Left renal cortex interstitium (tissue), 4 donors: ENCODE measurements at places on chromosomes 2 and 18.

DNA sequence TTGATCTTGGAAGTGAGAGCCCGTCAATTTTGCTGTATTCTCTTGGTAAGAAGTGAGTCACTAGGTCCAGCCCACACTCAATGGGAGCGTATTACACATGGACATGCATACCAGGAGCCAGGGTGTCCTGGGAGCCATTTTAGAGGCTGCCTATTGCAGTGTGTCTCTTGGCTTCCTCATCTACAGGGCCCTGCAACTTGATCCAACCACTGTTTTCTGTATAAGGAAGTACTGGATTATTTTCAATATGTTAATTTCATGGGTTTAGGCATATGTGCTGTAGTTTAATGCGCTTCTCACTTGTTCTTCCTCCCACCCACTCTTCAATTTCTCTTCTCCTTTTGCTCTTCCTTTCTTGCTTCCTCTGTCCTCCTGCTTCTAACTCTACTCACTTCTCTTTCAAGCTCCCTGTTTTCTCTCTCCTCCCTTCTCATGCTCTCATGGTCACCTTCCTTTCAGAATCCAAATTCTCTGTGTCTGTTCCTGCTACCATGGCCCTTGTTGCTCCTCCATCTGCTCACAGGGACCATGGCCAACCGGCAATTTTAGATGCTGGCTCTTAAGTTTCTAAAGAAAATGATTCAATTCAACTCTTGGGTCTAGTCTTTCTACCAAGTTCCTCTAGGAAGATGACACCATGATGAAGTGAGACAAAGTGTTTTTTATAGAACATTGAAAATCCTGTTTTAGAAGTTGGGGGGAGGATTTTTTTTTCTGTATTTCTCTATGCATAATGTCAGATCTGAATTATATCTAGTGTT is 152.0 kb upstream of the ZEB2 start:
- DNase-seq: no peak

DNA sequence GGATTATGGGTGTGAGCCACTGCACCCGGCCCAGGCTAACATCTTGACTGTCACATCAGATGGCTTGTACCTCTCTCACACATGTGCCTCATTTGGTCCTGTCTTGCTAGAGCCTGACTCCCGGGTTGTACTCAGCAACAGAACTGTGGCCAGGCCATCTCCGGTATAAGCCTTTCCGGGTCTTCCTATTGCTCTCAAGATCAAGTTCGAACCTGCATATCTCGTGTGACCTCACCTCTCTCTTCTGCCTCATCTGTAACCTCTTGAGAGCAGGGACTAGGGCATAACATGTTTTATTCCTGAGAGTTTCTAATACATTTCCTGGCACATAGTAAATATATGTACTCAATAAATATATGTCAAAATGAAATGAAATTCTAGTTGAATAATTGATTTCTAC is 114.0 kb downstream of the ACAA2 start:
- no peak for DNase-seq

GRCh38 chr2:3107567-3107966 is 270.1 kb downstream of the EIPR1 start:
- DNase-seq: no peak

- DNase-seq: no peak
Measured at GRCh38 chr18:48794251-48794970, 156.4 kb downstream of the SMAD7 start.

- DNase-seq: no peak
Measured at GRCh38 chr18:12689256-12689850, 13.2 kb downstream of the CEP76 start.

DNA sequence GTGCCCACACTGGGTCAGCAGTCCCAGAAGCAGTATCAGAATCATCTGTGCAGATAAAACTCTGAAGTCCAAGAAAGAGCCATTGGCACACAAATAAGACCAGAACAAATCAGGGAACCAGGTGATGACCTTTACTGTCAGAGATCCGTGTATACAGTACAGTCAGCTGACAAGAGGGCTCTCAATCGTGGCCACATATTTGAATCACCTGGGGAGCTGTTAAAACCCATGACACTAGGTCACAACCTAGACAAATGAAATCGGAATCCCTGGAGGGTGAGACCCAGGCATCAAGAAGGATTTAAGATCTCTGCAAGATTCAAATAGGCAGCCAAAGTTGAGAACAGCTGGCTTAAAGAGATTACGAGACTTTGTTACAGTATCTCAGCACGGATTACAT is 807.1 kb downstream of the RNF144A start:
- no peak for DNase-seq

DNA sequence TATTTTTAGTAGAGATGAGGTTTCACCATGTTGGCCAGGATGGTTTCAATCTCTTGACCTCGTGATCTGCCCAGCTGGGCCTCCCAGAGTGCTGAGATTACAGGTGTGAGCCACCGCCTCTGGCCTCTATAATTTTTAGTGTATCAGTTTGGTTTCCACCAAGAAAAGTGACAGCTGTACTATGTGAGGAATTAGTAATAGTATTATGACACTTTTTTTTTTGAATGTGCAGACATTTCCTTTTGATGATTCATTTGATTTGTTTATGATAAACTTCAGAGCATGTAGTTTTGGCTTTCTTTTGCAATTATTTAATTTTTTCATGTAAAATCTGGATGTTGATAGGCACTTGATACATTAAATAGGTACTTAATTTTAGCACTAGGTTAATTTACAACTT is 61.5 kb downstream of the PTPN4 start:
- DNase-seq: no peak

DNA sequence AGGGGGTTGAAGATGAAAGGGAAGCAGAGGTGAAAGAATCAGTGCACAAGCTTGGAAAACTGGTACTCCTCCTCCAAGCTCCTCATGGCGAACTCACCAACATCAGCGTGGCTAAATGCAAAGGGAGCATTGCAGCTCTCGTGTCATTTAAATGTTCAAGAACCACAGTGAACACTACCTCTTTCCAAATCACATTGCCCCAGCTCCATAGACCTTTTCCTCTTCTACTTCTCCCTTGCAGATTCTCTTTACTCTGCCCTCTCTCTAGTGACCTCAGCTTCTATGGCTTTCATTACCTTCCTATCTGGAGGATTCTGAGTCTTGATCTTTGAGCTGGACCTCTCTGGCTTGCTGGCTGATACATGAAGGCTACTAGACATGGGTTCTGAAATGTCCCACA is 14.3 kb downstream of the EPB41L3 start:
- no peak for DNase-seq

- DNase-seq: no peak
Measured at GRCh38 chr2:60317844-60318243, 235.6 kb downstream of the BCL11A start.

GRCh38 chr2:35932276-35932963 is 423.2 kb upstream of the CRIM1 start:
- no peak for DNase-seq

GRCh38 chr2:210655229-210655975 is 99.0 kb downstream of the CPS1 start:
- DNase-seq: no peak

DNA sequence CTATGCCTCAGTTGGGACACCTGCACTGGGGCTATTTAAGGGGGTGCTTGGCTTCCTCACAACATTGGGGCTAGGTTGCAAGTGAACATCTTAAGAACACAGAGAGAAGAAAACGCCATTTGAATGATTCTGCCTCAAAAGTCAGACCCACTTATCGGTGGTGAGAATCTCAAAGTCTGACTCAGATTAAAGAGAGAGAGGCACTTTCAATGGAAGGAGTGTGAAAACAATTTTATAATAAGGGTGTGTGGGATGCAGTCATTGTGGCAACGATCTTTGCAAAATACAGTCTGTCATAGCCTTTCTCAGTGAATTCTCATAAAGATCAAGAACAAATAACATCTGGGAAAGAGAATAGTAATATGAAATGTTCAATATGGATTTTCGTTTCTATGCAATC is 41.8 kb downstream of the CCDC102B start:
- DNase-seq: no peak

- no peak for DNase-seq
Measured at GRCh38 chr2:40364151-40364874, 87.6 kb downstream of the SLC8A1 start.

- DNase-seq: no peak
Measured at GRCh38 chr2:240131941-240132650, 4.0 kb downstream of the COPS9 start.

- DNase-seq: no peak
Measured at GRCh38 chr2:8307606-8308180, 374.2 kb upstream of the ID2 start.

- no peak for DNase-seq
Measured at GRCh38 chr18:55228191-55228590, 268.9 kb upstream of the CCDC68 start.

DNA sequence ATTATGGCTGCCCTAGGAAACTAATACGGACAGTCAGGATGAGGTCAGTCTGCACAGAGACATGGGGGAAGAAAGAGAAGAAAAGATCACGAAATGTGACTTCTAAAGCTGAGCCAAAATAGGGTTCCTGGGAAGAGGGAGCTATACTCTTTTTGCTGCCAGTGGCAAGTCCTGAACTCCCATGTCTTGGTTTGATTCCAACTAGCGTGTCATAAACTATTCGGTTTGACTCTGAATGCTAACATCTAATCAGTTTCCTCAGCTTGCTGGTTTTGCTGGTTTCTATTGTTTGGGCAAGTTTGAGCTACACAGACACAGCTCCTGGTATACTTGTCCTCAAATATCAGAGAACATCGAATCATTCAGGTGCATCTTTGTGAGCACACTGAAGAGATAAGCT is 80.5 kb upstream of the CYP1B1 start:
- no peak for DNase-seq

DNA sequence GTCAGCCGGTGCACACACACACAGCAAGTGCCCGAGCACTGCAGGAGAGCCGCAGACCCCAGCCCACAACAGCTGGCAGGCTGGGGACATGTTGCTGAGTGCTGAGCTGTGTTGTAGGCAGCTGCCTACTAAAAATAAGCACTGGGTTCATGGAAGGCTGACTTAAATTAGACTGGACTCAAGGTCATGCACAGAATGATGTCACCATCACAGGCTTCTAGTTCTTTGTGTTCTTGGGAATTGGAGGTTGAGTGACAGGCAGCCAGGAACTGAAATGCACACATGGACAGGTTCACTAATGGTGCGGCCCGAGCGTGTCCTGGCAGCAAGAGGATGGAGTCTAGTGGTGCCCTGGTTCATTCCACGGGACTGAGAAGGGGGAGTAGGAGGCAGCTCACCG is 71.3 kb downstream of the VWA3B start:
- DNase-seq: no peak

DNA sequence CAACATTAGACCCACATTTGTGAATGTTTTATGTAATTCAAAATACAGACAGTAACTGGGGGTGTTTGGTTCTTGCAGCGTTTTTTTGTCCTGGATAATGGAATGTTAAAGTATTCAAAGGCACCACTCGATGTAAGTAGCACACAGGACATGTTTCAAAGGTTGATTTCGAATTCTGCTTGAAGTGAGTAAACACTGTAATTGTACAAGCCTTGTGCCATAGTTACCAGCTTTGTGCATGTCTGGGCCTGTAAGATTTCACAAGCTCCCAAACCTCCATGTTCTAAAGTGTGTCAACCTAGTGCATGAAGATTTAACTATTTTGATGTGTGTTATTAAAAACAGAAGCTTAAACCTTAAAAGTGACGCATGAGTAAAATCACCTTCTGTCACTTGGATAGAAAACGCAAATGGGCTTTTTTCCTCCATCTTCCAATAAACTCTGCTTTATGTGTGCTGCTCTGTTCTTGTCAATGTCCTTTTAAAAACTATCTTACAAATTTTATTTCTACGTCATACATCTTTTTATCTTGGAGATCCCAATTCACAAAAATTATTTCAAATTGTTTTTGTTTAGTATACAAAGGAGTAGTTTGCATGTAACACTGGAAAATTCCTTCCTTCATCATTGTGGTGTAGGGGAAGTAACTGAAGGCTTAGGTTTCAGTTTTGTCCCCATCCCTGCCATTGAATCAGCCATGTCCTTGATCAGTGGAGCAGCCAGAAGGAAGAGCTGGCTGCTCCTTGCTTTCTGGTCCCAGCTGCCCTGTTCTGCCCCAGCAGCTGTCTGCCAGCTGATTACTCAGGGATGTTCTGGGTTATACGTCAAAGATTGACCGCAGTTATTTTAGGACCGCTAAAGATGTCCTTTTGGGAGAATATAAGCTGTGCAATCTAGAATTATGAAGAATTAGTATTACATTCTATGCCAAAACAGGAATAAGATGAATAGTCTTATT is 119.2 kb downstream of the PRKRA start:
- DNase-seq: no peak

- no peak for DNase-seq
Measured at GRCh38 chr2:29766191-29766590, 155.2 kb downstream of the ALK start.

GRCh38 chr18:76405280-76405679 is 89.8 kb downstream of the ZNF516 start:
- DNase-seq: no peak

DNA sequence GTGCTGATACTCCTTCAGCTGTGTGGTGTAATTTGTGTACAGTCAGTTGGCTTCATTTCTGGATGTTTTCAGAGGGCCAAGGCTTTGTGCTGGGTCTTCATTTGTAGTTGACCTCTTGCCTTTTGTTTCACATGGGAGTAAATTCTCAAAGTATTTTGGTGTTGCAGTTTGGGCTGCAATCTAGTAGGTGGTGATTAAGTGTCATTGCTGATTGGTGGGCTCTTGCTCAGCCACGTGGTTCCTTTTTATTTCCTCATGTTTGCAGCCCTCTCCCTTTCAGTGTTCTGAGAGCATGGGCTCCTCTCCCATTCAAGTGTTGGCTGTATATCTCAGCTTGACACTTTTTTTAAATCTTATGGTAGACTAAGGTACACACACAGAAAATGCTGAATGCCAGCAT is 96.8 kb downstream of the SNTG2 start:
- DNase-seq: no peak

- DNase-seq: no peak
Measured at GRCh38 chr18:75322206-75322605, 105.3 kb downstream of the SMIM21 start.

DNA sequence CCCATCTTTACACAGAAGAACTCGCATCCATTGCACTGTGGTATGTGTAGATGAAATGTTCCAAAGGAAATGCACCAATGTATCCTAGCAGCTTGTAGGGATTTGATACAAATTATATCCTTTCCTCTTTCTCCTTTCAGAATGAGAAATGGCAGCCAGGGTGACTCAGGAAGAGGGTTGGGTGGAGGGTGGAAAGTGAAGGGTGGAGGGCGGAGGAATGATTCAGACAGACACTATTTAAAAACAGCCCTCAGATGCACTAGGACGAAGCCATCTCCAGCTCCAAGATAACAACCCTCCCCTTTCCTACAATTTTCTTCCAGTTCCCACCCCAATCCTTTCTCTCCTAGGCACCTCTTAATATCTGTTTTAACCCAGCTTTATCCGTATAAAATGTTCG is 96.2 kb upstream of the STK39 start:
- DNase-seq: no peak

- DNase-seq: no peak
Measured at GRCh38 chr2:37869771-37870170, 55.3 kb upstream of the RMDN2 start.

- DNase-seq: no peak
Measured at GRCh38 chr2:66684289-66684688, 249.4 kb downstream of the MEIS1 start.

DNA sequence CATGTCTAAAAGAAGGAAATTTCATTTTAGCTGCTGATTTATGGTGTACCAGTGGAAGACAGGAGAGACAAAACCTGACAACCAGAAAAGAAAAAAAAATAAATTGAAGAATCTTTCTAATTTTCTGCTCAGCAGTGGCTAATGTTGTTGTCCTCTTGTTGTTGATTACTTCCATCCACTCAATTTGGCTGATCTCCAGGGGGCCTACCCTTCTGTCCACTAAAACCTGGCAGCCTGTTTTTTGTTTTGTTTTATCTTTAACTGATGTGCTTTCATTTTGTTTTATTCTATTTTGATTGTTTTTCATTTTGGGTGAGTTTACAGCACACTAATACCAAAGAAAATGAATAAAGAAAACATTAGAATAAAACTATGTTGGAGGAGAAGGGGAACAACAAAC is 27.4 kb downstream of the TFPI start:
- DNase-seq: no peak
